Left renal cortex interstitium (tissue), 4 donors: ENCODE measurements at places on chromosomes 5 and 9. TPM values are rescaled to one million over a fixed set of nuclear protein-coding genes. Genes with fewer than 3 reads are reported as not detected.

Gene GOLM1
- polyA plus RNA-seq, result 164 TPM

DNA sequence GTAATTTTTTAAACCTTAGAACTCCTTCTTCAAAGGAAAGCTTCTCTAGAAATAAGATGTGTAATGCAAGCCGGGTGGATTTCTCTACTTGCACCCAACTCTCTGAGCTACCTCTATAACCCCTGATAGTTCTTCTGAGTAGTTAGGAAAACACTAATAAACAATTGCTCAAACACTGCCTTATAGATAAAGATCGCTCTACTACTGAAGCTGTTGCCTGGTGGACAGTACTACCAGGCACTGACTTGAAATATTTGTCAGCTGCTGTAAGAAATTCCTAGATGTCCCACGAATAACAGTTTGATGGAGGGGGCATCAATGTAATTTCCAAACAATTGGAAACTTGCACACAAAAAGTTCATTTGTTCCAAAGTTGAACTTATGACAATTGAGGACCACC, 42.0 kb downstream of the NR3C1 start:
- no peak for DNase-seq

GRCh38 chr9:132894346-132894745, 15.6 kb downstream of the SPACA9 start:
- DNase-seq, result no peak

DNA sequence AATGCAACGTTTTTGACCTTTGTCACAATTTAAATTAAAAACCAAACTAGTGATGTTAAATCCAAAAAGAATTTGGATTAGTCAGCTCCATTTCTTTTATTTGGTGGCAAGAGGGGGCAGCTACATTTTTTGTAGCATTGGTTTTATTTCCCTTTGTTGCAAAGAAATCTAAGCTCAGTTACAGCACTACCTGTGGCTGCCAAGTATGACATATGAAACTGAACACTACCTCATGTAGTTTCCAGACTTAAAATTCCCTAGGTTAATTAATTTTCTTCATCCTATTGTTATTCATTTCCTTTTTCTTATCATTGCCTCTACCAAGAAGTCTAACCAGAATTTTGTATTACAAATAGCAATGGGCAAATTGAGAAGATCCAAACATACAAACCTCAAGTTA, 393.5 kb downstream of the BRINP1 start:
- no peak for DNase-seq

- no peak for DNase-seq
These were observed 93.4 kb downstream of the STRBP start for GRCh38 chr9:123174887-123175518.

GRCh38 chr5:146082798-146083197, 22.6 kb downstream of the PLAC8L1 start:
- no peak for DNase-seq

DNA sequence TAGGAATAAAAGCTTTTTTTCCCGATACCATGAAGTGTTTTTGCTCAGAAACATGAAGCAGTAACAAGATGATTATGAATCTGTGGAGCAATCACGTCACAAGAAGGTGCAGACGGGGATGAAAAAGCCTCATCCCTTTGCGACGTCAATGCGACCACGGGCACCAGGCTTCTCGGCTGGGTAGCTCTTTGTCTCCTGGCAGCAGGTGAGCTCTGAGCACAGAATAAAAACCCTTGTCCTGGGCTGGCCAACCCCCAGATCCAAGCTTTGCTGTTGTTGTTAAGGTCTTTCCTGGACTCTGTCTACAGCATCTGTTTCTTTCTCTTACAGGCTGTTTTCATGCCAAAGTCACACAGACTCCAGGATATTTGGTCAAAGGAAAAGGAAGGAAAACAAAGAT, 113.8 kb downstream of the ANKRD18B start:
- no peak for DNase-seq
